ENCODE measurements at places on chromosomes 7 and 10.

DNA sequence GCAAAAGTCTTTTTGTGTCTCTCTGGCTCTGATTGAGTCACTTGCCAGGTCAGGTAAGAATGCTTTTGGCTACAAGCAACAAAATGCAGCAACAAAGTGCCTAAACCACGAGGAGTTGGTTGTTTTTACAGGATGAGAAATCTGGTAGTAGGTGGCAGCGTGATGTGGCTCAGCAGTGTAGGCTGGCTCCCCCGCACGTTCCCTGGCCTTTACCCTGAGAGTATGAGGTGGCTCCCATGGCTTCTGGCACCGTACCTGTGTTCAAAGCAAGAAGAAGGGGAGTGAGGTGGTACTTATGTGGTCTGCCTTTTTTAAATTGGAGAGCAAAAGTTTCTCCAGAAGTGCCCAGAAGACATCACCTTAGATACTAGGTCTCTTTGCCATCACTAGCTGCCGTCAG lies 11.7 kb downstream of the PRKRIP1 start:
- DNase-seq = no peak

- DNase-seq = no peak
Measured at GRCh38 chr10:297567-297966, 162.3 kb downstream of the ZMYND11 start.

DNA sequence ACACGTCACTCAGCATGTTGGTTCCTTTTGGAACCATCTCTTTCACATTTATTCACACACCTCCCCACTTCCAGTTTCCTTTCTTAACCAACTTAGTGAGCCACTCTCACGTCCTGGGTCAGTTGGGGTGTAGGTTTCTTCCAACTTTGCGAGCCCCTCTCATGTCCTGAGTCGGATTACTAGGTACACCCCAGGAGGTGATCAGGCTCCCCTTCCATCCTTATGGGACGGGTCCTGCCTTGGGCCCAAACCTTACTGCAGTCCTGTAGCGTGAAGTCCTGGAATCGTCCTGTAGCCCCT lies 7.7 kb downstream of the ERV3-1 start:
- no peak for DNase-seq

DNA sequence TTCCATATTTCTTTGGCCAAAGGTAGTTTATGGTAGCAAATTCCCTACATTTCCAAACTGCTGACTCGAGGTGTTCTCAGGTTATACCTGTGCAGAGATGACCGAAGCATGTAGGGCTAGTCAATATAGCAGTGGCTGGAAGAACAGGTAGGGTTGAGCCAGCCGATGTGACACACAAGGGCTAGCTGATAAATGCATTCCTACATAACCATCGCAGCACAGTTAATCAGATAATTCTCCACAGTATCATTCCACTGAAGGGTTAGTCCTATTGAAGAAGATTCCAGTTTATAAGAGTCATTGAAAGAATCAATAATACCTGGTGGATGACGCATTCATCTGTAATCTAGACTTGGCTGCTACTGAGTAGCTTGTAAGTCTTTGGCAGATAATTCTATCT lies 220.0 kb downstream of the KIF20B start:
- DNase-seq = no peak

GRCh38 chr7:101108330-101108857 lies 18.5 kb upstream of the SERPINE1 start:
- DNase-seq = no peak

- DNase-seq = no peak
Measured at GRCh38 chr10:100167553-100168312, 18.1 kb downstream of the ERLIN1 start.

GRCh38 chr7:23654508-23654907 lies 25.5 kb upstream of the FAM221A start:
- DNase-seq = no peak

- DNase-seq = no peak
Measured at GRCh38 chr10:30098629-30099028, 39.2 kb upstream of the JCAD start.

GRCh38 chr10:122140461-122140902 lies 130.6 kb upstream of the BTBD16 start:
- no peak for DNase-seq

DNA sequence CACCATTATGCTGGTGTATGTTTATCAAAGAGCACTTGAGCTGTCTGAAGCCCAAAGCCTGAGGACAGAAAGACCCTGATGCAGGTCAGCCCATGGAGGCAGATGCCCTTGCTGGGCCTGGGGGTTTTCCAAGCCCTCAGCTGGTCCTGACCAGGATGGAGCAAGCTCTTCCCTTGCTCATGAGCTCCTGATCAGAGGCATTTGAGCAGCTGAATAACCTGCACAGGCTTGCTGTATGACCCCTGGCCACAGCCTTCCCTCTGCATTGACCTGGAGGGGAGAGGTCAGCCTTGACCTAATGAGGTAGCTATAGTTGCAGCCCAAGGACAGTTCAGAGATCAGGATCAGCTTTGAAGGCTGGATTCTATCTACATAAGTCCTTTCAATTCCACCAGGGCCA lies 13.0 kb downstream of the AQP1 start:
- DNase-seq = no peak

GRCh38 chr10:13730956-13731355 lies 144.2 kb downstream of the PRPF18 start:
- DNase-seq = no peak

GRCh38 chr7:155457544-155458110 lies 302 bp upstream of the EN2 start:
- DNase-seq = no peak
